Activated CD4-positive, alpha-beta T cell treated with anti-CD3 and anti-CD28 coated beads, Interleukin-2, Interleukin-6, amounts not matched to agents 100 ng/mL and 50 ng/mL, durations not matched to agents 16 hours and 8 hours (primary cell): ENCODE measurements at places on chromosomes 1 and 21.

- DNase-seq = no peak
Observed at GRCh38 chr1:216794586-216794985, 71.4 kb upstream of the ESRRG start.

GRCh38 chr1:231893400-231894102 is 267.0 kb downstream of the DISC1 start:
- no peak for DNase-seq

- DNase-seq = peak; percentile 68
Observed at GRCh38 chr1:150009604-150010392, 728 bp downstream of the OTUD7B start.

GRCh38 chr1:6585081-6585722 is 5.4 kb downstream of the ZBTB48 start:
- no peak for DNase-seq

DNA sequence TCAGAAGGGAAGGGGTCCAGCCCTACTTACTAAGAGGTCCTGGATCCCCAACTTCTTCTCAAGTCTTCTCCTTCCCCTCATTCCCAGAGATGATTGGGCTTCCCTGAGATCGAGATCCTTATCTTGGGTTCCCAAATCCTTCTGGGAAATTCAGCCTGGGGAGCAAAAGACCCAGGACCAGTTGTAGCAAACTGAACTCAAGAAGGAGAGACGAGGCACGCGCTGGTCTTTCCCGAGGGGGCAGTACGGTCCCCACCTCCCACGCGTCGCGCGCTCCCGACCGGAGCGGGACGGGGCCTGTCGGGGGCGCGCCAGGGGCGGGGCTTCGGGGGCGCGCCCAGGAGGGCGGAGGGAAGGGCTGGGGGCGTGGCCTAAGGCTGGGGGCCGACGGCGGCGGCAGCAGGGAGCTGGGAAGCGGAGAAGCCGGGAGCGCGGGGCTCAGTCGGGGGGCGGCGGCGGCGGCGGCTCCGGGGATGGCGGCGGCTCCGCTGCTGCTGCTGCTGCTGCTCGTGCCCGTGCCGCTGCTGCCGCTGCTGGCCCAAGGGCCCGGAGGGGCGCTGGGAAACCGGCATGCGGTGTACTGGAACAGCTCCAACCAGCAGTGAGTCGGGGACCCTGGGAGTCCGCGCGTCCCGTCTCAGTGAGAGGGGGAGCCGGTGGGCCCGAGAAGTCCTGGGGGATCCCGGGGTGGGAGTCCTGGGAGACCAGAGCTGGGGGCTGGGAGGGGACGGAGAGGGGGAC is at the start of gene EFNA3:
TSS of gene EFNA3 (plus strand) at position 369 of the 741 bp plus-strand sequence. CDS start at position 474, 105 bp downstream.
- peak; percentile 69 for DNase-seq

DNA sequence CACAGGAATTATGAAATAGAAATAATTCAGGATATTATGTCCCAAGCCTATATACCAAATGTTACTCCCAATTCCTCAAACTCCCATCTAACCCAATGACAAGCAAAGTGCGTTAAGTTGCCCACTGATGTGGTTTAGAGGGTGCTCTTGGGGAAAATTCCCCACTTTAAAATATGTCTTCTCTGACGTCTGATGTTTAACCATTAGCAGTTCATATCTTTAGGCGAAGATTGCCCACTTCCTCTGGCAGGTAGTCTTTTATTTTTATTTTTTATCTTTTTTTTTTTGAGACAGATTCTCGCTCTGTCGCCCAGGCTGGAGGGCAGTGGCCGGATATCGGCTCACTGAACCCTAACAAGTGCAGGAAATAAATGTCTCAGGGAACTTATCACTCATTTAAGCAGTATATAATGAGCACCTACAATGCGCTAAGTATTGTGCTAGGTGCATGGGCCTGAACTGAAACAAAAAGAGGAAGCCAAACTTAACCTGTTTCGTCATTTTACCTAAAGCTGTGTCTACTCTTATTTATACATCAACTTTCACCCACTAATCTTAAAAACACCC is 1.3 kb upstream of the LYST start:
- DNase-seq = peak; percentile 47

GRCh38 chr1:26544126-26544525 is 14.6 kb downstream of the RPS6KA1 start:
- DNase-seq = no peak

- no peak for DNase-seq
Observed at GRCh38 chr1:84795213-84795612, 97.8 kb downstream of the LPAR3 start.

- DNase-seq = no peak
Observed at GRCh38 chr1:64209221-64209620, 5.8 kb downstream of the UBE2U start.

DNA sequence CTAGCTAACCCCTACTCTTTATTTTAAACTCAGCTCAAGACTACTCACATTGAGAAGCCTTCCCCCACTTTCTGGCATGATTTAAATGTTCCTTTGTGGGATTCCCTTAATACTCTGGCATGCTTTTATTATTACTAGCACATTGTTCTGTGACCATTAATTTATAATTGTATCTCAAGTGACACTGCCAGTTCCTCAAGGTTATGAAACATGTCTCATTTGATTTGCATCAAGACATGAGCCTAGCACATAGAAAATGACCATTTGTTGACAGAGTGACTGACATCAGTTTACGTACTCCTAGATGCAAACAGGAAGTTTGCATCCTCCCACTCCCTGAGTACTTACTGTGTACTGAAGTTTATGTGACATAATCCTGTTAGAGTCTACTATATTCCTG is 15.2 kb downstream of the RGS4 start:
- no peak for DNase-seq
